ENCODE measurements at places on chromosomes 6 and 20.

DNA sequence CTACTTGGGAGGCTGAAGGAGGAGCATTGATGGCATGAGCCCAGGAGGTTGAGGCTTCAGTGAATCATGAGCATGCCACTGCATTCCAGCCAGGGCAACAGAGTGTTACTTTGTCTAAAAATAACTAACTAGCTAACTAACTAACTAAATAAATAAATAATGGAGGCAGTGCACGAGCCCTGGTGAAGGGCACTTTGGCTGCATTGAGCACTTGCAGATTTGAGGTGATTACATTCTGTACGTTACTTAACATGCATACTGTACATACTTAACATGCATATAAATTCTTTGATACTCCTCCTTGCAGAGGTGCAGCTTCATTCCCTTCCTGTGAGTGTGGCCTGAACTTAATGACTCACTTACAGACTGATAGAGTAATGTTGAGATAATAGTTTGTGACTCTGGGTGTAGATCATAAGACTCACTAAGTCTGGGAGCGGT is 10.7 kb downstream of the HLA-A start:
- DNase-seq: peak; percentile 61

GRCh38 chr20:43798291-43799149 is 71.7 kb upstream of the GTSF1L start:
- DNase-seq: no peak

GRCh38 chr6:9766240-9766915 is 648.5 kb downstream of the TFAP2A start:
- peak; percentile 84 for DNase-seq

GRCh38 chr6:11798538-11798937 is 19.9 kb upstream of the ADTRP start:
- no peak for DNase-seq

- no peak for DNase-seq
Observed at GRCh38 chr6:159008656-159009288, 8.8 kb upstream of the RSPH3 start.

- DNase-seq: no peak
Observed at GRCh38 chr6:35036059-35036827, 104.9 kb downstream of the TCP11 start.

DNA sequence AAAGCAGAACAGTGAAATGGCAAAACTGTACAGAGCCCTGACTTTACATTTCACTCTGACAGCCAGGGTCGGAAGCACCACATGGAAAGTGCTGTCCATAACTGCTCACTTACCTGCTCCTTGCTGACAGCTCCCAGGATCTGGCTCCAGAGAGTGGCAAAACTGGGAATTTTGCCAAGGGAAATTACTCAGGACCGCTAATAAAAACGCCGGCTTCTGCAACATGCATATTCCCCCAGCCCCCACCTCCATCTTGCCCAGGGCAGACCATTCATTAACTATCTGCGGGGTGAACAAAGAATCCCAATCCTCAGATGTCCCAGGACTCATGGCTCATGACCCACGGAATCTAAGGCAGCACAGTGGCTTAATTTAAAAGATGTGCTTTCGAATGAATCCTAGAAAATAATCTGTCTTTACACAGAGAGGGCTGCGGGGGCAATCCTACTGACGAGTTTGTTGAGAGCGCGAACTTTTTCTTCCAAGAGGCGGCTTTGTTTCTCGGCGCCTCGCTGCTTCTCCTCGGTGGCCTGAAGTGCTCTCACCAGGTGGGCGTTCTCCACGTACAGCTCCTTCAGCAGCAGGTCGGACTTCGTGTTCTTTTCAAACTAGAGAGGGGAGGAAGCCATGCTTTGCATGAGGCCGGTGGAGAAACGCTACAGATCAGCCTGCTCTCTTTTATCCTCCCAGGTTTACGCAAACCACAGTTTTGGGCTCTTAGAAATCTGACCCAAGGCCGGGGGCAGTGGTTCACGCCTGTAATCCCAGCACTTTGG is 45.8 kb downstream of the GINS1 start:
- no peak for DNase-seq

DNA sequence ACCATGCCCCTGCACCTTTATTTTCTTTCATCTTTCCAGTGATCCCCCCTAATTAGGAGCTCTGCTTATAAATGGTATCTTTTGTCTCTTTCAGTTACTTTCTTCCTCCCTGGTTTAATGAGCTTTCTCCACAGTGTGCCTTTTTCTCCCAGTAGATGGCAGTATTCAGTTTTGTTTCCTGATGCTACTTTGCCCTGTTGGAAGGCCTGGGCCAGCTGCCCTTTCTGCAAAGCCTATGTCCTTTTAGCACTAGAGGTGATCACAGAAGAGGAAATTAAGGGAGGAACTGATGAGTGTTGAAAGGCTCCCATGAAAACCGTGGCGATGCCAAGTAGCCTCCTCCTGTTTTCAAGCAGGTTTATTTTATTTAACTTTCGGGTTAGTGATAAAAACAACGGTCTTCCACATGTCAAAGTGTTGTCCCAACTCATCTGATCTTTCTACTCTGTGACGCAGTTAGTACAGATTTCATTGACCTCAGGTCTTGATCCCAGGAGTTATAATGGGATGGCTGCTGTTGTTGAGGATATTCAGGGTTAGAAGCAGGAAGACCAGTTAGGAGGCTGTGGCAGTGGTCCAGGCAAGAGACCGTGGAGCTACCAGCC is 184.2 kb upstream of the BMP2 start:
- DNase-seq: no peak

- no peak for DNase-seq
Observed at GRCh38 chr6:127096167-127096566, 22.3 kb upstream of the RSPO3 start.

DNA sequence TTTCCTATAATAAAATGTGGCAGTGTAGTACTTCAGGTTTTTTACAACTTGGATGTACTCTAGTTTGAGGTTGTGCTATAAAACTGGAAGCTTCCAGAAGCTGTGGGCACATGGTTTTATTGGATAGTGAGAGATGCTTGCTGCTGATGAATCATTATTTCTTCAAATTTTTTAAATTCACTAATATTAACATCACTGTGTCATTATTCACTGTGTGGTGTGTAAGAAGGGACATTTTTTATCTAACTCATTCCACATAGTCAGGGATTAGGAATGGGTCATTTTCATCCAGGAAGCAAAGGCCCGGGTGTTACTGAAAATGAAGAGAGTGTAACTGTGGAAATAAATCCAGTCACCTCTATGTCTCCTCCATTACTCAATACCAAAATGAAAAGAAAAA is 421.0 kb downstream of the TENT5A start:
- DNase-seq: peak; percentile 63

GRCh38 chr20:60056407-60057122 is 98.3 kb downstream of the CDH26 start:
- no peak for DNase-seq

DNA sequence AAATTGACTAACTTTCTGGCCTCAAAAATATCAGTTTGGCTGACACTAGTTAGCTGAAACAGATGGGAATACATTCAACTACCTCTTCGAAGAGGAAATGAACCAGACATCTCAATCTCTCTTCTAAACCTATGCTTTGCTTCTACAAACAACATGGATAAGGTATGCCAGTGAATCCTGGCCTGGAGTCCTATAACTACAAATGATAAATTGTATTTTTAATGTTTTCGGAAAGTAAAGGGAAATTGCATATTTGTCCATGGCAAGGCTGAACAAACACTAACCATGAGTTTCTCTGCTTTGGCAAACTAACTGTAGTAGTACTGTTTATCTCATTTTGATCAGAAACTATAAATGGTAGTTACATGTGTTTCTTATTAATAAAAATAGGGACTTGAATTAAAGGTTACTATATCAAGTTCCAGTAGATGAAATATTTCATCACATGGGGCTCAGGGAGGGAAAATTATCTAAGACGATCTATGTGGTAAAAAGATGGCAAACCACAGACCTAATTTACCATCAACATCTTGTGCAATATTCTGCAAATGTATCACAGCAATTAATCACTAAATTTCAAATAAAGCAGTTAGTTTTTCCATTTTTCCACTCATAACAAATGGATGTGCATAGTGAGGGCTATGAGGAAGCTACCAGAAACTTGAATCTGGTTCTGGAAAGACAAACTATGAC is 76.8 kb downstream of the COL12A1 start:
- peak; percentile 65 for DNase-seq

DNA sequence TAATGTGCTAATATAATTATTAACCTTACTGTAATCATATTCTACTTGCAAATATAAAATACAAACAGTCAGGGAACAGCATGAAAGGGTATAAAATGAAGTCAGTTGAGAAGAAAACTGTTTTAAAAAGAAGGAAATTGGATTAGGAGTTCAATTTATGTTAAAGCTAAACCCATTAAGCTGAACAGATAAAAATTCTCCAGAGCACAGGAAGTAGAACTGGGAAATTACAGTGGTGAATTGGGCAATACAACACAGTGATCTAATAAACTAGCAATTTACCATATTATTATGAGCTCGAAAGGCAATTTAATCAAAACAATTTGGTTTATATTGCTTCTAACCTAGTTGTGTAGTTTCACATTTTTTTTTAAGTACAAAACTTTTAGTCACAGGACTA is 407.4 kb upstream of the RGS17 start:
- DNase-seq: no peak

DNA sequence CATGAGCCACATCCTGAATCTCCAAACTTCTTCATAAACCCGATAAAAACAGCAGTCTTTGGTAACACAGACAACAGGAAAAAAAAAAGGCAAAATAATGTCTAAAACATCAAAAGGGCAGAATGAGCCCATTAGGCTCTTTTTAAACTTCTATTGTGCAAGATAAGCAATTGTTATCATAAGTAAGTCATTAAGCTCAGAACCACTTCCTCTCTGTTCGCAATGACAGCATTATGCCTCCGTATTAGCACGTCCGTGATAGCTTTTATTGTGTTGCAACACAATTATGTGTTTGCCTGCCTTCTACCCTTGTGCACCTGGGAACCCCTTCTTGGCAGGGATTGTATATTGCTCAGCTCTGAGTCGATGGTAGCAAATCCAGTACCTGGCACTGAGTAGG is 147.1 kb downstream of the LRFN2 start:
- DNase-seq: no peak

GRCh38 chr6:99609905-99610489 is 3.4 kb downstream of the PRDM13 start:
- DNase-seq: no peak

GRCh38 chr6:129938249-129939020 is 77.3 kb upstream of the TMEM244 start:
- no peak for DNase-seq

DNA sequence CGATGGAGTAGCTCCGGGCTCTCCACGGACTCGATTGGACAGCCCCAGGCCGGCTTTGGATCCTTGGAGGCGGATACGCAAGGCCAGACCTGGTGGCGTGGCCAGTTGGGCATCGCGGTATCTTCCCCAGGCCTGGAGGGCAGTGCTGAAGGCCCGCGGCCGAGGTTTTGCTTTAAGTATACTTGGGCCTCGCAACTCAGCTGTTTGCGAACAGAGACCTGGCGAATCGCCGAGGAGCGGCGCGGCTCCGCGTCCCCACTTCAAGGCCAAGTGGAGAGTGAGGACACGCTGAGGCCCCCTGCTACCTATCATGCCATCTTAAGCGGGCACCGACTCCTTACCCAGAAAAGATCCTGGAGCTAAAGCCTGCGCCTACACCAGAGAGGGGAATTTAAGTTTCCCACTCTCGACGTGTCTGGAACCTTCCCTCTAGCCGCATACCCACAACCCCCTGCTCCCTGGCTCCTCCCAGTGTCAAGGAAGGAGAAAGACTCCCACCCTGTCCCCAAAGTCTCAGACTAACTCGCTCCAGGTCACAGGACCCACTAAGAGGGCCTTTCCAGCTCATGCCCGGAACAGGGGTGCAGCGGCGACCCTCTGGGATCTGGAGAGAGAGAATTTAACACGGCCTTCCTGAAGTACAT is 4.1 kb downstream of the LINC00237 start:
- no peak for DNase-seq

GRCh38 chr6:137866200-137866913 is 702 bp upstream of the TNFAIP3 start:
- no peak for DNase-seq
